ENCODE measurements at places on chromosomes 1 and 21.
A peak's percentile ranks its signal among the peaks of the same experiment; 100 is the strongest.

DNA sequence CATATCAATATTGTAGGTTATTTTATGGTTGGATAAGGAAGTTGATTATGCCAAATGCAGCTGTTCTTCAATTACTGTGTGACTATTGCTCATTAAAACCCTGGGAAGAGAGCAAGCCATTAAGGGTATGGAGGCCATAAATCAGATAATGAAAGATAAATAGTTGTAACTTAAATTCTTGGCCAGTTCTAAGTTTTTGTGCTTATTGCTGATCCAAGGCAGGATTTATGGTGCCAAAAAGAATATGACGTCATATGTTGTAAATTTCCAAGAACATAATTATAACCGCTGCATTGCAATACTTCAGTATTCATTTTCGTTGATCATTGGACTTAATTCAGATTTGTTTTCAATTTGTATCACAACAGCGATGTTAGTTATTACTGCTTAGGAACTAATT is 211.6 kb downstream of the LRRC40 start:
- DNase-seq = no peak

DNA sequence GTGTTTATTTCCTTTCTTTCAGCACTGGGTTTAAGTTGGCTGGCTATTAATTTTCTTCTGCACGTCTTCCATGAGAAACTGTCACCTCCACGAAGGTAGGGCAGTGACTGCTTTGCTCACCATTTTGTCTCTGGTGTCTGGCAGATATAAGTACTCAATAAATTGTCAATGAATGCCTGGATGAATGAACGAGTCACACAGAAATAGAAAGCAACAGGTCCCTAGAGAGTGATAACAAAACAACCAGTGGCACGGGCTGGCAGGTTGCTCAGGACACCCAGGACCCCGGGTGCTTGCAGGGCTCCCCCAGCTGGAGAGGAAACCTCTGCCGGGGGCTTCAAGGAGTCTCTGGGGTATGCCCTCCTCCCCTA is 3.2 kb upstream of the MYOC start:
- DNase-seq = no peak

- no peak for DNase-seq
Observed at GRCh38 chr1:32485554-32486255, 20.8 kb downstream of the ZBTB8B start.

DNA sequence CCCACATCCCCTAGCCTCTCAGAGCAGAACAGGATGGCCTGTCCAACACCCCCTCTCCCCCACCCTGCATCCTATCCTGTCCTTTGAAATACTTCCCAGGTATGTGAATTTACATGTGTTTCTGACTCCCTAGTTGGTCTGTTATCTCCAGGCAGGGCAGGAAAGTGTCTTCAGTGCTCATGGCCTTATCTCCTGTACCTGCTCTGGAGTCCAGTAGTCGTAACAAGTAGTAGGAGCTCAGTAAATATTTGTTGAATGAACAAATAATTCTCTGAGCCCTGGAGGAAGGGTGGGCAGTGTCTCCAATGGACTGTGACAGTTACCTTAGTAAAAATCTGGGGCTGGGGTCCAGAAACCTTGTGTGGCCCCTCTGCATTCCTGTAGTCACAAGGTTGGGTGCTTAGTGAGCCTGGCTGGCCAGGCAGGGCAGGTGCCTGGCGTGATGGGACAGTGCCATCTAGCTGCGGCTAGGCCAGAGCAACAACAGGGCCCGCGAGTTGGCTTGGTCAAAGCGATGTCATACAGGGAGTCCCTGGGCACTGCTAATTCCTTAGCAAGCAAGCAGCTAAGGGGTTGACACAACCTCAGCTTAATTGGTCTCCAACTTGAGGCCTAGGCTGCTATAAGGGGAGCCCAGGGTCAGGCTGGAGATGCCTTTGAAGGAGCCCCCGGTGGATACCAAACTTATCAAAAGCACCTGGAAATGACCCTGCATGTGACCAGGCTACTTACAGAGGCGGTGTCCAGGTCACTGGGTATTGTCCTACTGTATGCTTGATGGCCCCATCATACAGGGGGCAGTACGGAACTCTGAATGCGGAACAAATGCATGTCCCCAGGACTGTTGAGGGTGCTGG is 89.0 kb upstream of the PPM1J start:
- DNase-seq = peak; percentile 66

GRCh38 chr1:89589515-89589914 is 43.4 kb upstream of the LRRC8C start:
- DNase-seq = no peak

DNA sequence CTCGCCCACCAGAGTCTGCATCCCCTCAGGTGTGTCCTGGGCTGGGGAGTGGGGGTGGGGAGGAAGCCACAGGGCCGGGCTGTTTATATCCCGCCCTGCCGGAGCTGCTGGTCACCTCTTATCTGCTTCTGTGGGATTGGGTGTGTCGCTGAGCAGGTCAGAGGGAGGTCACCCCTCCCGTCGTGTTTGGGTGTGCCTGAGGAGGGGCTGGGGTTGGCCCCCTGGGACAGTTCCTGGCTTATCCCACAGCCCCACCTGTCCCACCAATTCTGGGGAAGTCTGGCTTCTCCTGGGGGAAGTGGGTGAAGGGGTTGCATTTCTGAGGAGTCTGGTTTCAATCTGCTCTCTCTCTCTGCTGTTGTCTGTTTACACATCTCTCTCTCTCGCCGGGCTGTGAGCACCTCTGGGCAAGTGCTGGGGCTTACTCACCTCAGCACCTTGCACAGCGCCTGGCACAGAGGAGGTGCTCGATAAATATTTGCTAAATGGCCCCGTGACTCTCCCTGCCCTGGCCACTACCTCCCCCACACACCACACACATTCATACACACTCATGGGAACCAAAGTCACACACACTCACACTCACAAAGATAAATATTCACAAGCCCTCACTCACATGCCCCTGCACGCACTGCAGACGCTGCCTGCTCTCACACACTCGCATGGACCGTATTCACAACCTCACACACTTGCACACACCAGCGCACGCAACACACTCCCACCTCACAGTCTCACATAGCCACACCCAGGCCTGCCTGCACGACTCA is 8.3 kb downstream of the ELF3 start:
- DNase-seq = no peak

DNA sequence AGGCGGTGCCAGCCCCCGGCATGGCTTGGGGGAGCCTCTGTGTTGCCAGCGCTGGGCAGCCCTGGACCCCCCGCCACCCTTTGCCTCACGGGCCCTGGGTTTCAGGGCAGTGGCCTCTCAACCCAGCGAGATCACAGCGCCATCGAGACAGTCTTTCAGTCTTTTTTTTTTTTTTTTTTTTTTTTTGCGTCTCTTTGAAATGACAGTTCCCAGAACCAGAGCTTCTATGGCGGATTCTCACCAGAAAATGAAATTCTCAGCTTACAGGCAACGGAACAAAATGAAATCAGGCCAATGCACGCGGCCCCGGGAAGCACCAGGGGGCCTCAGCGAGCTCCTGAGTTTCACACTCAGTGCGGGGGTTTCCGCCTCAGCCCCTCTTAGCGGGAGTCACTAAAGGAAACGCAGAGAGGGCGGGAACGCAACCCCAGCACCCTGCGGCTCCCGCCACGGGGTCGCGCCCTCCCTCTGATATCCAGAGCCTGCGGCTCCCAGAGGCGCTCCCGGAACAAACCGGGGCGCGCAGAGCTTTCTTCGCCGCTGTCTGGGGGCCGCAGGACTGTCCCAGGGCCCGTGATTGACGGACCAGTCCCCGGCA is 8.0 kb upstream of the COL6A1 start:
- peak; percentile 94 for DNase-seq

- no peak for DNase-seq
Observed at GRCh38 chr1:54200519-54200997, 591 bp downstream of the MRPL37 start.

DNA sequence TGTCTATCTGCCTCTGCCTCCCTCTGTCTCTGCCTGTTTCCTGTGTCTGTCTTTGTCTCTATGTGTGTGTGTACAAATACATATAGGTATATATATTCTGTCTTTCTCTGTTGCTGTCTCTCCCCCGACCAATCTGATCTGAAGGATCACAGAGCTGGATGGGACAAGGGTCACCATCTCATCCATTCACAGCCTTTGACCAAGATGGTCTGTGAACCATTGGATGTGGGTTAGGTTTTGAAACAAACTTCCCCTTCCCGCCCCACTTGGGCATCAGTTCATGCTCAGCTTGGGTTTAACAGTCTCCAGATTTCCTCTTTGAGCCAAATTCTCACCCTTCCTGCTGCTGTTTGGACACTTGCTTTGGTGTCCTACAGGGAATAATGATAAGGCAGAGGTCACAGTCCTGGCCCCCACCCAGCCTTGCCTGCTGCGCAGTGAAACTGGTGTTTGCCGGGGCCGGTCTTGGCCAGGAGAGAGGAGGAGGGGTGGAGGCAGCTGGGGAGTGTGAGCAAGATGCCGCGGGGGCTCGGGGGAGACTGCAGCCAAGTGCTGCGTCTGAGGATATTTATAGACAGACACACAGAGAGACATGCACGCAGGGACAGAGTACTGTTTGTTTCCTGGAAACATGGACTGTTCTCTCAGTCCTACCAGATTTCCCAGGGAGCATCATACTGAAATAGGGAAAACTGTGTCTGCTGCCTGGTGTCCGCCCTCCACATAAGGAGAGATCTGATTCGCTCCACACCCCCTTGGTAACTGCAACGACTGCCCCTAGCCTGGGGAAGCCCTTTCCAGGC is 27.0 kb upstream of the BTG2 start:
- DNase-seq = peak; percentile 92

DNA sequence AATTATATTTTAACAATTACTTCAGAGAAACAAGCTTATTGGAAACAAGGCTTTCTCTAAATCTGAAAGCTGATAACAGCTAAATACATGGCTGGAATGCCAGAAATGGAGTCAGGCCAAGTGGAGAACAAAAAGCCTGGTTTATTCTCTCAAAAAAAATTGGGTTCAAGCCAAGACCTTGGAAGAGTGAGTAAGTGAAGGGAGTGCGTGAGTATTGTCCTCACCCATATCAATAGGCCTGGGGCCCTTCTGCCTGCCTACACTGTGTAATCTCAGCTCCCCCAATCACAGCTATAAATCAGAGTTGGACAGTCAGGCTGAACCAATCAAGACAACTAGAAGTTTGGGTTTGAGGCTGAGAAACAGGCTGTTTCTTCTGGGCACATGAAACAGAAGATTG is 7.4 kb downstream of the KYAT3 start:
- DNase-seq = peak; percentile 48

GRCh38 chr1:57908147-57908890 is 484.5 kb upstream of the DAB1 start:
- DNase-seq = no peak

- no peak for DNase-seq
Observed at GRCh38 chr1:118339400-118340124, 154.5 kb upstream of the SPAG17 start.

DNA sequence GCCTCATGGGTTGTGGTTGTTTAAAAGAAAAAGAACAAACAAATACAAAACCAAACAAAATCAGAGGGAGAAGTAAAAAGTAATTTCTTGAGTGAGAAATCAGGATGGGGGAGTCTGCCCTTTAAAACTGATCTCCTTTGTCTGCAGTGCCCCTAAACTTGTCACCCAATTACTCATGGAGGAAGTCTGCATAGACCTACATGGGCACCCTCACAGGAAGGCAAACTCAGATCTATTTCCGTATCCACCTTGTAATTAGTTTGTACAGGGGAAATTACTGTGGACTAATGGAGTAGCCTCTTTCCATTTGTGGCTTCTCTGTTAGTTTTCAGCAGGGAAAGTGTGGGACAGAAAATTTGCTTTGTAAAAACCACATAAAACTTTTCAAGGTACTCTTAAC is 600.4 kb downstream of the ADGRL2 start:
- DNase-seq = no peak

DNA sequence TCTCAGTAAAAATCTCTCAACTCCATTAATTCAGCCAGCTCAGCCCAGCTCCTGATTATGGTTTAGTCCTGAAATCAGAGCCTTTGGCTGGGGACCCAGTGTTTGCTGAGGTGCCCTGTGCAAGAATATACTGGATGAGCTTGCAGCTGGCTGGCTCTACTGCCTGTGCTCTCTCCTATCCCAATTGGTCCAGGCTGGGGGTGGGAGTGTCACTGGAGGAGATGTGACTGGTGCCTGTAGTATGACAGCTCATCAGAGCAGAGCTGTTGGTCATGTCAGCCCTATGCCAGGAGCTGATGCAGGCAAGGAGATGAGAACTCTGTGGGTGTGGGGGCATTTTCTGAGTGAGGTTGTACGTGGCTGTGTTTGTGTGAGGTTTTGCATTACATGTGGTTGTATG is 87.0 kb downstream of the TNR start:
- DNase-seq = no peak

GRCh38 chr1:88075813-88076212 is 608.3 kb upstream of the PKN2 start:
- DNase-seq = no peak

DNA sequence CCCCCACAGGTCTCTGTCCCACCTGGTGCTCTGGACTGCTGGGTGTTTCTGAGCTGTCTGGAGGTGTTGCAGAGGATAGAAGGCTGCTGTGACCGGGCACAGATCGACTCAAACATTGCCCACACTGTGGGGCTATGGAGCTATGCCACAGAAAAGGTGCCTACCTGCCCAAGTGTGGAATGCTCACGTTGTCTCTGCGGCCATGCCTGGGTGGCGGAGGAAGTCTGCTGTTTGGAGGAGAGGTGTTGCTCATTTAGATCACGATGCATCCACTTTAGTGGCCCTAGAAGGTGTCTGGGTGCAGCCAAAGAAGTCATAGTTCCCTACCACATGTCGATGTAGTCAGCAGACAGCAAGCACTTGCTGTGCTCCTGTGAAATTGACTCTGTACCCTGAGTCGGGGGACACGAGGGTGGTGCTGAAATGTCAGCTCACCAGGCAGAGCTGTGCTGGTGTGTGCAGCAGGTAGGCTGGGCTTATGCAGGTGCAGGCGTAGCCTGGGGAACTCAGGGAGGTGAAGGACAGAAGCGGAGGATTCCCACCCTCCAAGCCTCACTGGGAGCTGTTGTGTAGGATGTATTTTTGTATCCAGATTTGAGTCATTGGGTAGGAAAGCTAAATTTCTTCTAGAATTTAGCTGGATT is 32.8 kb upstream of the PWP2 start:
- no peak for DNase-seq

- no peak for DNase-seq
Observed at GRCh38 chr1:13838236-13838635, 138.2 kb downstream of the PRDM2 start.

DNA sequence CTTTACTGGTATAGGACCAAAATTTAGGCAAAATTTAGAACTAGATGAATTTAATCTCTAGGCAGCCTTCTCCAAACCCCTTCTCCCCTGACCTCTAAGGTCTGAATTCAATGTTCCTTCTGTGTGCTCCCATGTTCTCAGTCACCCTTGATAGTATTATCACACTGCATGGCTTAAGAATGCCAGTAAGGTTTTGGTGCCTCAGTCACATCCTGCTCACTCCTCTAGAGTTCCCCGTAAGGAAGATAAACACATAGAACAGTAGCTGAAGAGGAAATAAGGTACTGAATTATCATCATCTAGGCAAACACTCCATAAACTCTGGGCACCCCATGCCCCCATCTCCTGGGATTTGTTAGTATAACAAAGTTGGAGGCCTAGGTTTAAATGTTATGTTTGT is 18.2 kb downstream of the PRRX1 start:
- no peak for DNase-seq

Data from left hindlimb (tissue), 1 donor.